ENCODE measurements at places on chromosomes 1 and 21.

DNA sequence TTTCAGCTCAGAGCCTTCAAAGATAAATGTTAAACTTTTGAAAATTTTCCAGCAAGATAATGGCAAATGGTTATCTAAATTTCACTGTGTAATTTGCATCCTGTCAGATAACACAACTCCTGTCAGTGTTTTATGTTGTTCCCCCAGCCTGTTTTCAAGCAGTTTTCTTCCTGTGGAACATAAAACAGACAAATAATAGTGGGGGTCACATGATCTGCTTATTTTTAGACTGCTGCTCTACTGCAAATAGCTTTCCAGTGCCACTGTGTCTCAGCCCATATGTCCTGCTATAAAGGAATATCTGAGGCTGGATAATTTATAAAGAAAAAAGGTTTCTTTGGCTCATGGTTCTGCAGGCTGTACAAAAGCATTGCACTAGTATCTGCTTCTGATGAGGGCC, 32.2 kb downstream of the FMO3 start:
- DNase-seq: no peak

GRCh38 chr1:81113688-81114087, 687.0 kb upstream of the ADGRL2 start:
- no peak for DNase-seq

- DNase-seq: no peak
Observed at GRCh38 chr1:25197235-25197975, 34.9 kb downstream of the SYF2 start.

GRCh38 chr1:4654764-4655673, 610 bp downstream of the AJAP1 start:
- no peak for DNase-seq

- DNase-seq: no peak
Observed at GRCh38 chr1:26218906-26219494, 15.0 kb upstream of the CEP85 start.

- DNase-seq: no peak
Observed at GRCh38 chr1:238487931-238488330, 597.2 kb upstream of the ZP4 start.

DNA sequence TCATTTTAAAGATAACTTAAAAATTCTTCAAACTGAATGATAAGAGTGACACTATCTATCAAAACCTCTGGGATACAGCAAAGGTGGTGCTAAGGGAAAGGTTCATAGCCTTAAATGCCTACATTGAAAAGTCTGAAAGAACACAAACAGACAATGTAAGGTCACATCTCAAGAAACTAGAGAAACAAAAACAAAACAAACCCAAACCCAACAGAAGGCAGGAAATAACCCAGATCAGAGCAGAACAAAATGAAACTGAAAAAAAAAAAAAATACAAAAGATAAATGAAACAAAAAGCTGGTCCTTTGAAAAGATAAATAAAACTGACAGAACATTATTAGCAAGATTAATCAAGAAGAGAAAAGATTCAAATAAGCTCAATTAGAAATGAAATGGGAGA, 6.8 kb downstream of the ODF2L start:
- no peak for DNase-seq

DNA sequence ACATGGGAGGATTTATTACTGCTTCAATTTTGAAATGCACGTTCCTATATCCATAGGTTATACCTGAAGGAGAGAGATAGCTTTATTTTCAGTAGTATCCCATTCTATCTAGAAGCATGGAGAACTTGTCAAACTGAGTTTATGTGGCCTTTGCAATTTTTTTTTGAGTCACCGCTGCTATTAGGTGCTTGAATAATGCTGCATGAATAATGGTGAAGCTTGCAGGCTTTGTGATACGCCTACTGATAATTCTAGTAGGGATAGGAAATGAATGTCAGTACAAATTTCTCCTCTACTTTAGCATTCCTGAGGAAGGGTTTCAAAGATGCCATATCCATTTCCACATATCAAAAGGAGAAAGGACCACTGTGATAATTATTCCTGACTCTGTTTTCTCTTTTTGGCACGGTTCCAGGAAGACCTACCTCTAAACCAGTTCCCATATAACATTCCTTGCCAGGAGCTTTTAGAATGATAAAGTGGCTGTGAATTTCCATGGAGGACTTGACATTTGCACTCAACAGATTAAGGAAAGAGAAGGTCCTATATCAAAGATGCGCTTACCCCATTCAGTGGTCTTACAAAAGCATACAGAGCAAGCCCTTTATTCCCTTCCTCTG, 83.5 kb downstream of the SPATA46 start:
- no peak for DNase-seq

GRCh38 chr1:182756423-182756822, 33.1 kb upstream of the NPL start:
- DNase-seq: no peak

GRCh38 chr1:214292322-214292721, 11.4 kb downstream of the SMYD2 start:
- DNase-seq: no peak

- DNase-seq: no peak
Observed at GRCh38 chr1:6794164-6794563, 8.9 kb downstream of the CAMTA1 start.

DNA sequence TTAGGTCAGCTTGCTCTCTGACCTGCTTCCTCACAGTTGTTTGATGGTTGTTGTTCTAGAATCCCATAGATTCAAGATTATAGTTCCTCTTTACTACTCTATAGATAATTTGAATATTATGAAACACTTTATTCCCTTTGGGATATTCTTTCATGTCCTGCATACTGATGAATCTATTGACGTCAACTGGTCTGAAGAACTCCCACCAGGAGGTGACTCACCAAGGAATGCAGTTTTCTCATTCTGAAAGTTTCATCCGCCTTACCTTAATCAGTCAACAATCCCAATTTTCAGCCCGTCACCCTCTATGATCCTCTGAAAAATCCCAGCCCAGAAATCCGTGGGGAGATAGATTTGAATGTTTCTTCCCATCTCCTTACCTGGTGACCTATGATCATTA, 834.1 kb upstream of the PRMT6 start:
- no peak for DNase-seq

- DNase-seq: no peak
Observed at GRCh38 chr1:99648107-99648506, 2.2 kb downstream of the PALMD start.

DNA sequence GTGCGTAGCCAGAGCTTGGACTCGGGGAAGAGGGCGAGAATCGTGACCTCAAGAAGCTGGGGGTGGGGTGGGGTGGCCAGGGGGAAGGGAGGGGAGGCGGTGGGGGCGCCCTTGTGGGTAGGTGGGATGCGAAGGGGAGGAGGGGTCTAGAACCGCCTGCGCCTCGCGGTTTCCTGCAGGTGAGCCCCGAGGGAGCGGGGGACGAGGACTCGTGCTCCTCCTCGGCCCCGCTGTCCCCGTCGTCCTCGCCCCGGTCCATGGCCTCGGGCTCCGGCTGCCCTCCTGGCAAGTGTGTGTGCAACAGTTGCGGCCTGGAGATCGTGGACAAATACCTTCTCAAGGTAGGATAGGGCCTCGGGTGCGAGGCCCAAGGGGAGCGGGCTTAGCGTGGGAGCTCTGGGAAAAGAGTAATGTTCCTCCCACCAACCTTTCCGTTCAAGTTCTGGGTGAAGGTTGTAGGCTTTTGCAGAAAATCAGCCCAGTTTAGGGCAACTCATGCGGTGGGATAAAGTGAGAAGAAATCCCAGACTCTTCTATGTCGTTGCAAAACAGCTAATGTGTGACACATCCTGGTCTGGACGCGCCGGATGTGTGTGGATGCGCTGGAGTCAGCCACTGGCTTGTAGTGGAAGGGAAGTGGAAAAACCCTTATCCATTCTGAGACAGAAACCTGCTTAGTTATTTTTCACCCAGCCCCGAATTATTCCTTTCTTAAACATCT, 2.9 kb downstream of the LHX8 start:
- DNase-seq: no peak

DNA sequence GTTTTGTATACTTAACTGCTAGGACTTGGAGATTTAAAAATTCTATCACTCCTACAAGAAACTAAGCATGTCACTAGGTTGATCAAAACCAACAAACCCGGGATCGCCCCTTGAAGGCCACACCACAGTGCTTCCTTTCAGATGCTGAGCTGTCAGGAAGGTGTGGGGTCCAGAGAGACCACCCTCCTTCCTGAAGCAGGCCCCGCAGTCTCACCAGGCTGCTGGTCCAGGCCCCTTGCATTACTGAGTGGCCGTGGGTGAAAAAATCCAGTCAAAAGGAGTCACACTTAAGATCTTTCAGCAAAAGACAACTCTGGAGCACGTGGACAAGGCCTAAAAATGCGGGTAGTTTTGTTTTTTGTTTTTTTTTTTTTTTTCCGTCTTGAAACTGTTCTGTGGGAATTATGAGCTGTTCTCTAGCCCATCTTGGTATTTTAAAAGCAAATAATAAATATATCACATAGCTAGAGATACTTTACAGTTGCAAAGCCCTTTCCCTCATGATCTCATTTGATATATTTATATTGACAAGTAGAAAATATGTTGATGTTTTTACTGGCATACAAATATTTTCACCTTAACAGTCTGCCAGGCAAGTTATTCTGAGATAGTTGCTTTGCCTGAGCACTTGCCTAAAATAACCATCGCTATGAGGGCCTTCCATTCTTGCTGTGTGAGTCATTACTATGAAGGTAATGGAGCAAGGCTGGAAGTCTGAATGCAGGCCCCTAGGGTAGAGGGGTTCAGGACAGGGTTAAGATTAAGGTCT, 73.1 kb upstream of the EDEM3 start:
- no peak for DNase-seq
